H4 (cell line): ENCODE measurements at places on chromosomes 6 and 20.

DNA sequence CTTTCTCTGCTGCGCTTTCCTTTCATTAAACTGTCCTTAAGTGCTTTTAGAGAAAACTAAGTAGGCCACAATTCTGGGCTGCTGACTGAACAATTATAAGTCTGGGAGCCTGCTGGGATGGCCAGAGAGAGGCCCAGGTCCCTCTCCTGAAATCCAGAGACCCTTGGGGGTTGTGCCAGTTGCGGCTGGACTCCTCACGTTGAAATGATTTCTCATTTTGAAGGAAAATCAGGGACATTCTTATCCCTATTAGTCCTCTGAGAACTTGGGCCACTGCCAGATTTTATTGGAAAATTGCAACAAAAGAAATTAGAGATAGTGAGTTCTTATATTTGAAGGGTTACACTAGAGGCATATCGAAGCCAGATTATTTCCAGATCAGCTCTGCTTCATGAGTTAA, 145.1 kb downstream of the CLIC5 start:
- no peak for DNase-seq

- no peak for DNase-seq
Measured at GRCh38 chr20:38550274-38550673, 30.7 kb upstream of the ADIG start.

DNA sequence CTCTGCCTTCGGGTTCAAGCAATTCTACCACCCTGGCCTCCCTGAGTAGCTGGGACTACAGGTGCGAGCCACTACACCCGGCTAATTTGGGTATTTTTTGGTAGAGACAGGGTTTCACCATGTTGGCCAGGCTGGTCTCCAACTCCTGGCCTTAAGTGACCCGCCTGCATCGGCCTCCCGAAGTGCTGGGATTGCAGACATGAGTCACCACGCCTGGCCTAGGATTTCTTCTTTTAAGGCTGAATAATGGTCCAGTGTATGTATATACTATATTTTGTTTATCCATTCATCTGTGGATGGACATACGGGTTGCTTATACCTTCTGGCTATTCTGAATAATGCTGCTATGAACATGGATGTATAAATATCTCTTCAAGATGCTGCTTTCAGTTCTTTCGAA, 17.1 kb downstream of the RIOK1 start:
- DNase-seq = no peak

DNA sequence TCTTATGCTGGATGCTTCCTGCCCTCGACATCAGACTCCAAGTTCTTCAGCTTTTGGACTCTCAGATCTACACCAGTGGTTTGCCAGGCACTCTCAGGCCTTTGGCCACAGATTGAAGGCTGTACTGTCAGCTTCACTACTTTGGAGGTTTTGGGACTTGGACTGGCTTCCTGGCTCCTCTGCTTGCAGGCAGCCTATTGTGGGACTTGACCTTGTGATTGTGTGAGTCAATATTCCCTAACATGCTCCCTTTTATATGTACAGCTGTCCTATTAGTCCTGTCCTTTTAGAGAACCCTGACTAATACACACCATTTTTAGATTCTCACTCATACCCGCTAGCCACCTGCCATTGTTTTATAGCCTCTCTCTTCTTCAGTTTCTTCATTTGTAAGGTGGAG, 382.1 kb upstream of the TSHZ2 start:
- no peak for DNase-seq

DNA sequence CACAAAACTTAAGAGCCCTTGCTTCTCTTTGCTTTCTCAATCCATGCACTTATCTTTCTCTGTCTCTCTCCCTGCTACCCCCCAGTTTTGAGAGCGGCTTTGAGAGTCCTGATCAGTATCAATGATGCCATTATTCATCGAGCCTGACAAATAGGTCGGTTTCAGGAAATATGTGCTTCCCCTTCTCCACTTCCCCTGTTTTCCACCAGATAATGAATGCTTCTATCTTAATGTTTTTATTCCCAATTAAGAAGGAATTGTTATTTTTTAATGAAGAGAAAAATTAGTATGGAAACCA, 117.7 kb downstream of the KIF13A start:
- no peak for DNase-seq

DNA sequence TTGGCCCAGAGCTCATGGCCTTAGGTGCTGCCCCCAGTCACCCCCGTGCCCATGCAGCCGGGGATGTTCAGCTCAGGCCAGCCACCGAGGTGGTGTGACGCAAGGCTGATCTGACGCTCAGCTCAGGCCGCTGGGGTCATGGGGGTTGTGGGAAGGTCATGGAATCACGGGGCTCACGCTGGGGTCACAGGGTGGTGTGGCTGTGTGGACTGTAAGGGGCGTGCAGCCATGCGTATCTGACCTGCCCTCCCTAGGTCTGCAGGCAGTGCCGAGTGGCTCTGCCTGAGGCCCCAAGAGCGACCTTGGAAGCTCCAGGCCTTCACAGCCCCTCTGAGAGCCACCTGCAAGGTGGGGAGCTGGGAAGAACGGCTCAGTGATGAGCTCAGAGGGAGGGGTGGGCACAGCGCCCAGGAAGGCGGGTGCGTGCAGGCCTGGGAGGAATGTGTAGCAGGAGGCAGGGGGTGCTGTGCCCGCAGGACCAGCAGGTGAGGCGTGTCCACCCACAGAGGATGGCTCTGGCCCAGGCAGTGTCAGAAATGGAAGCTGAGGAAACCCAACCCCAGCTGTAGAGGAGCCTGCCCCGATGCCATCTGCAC, 27.8 kb downstream of the CHRNA4 start:
- DNase-seq = no peak

GRCh38 chr6:41505122-41506049, 40.8 kb upstream of the FOXP4 start:
- DNase-seq = peak; percentile 92

- DNase-seq = no peak
Measured at GRCh38 chr6:24982231-24982630, 46.5 kb upstream of the RIPOR2 start.

GRCh38 chr6:144215402-144215931, 65.2 kb downstream of the STX11 start:
- no peak for DNase-seq

DNA sequence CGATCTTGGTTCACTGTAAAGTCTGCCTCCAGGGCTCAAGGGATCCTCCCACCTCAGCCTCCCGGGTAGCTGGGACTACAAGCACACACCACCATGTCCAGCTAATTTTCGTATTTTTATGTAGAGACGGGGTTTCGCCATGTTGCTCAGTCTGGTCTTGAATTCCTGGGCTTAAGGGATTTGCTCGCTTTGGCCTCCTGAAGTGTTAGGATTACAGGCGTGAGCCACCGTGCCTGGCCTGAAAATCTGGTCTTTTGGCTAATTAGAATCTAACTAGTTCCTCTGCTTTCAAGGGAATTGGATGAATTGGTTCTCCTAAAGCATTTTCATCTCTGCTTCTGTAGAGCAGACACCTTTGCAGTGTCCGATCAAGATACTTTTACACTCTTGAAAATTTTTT, 51.3 kb downstream of the NCOA3 start:
- no peak for DNase-seq

- DNase-seq = no peak
Measured at GRCh38 chr6:106600329-106600728, 29.0 kb downstream of the RTN4IP1 start.

DNA sequence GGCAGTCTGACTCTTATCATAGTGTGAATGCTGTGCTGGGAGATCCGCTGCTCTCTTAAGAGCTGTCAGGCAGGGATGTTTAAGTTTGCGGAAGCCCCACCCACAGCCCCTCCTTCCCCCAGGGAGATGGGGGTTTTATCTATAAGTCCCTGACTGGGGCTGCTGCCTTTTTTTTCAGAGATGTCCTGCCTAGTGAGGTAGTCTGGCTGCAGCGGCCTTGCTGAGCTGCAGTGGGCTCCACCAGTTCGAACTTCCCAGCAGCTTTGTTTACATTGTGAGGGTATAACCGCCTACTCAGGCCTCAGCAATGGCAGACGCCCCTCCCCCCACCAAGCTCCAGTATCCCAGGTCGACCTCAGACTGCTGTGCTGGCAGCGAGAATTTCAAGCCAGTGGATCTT, 75.7 kb upstream of the UST start:
- DNase-seq = no peak
